ENCODE measurements at places on chromosomes 13 and 19. TPM values are rescaled to one million over a fixed set of nuclear protein-coding genes. Genes with fewer than 3 reads are reported as not detected.

- H3K4me1 ChIP-seq, result no peaks in the 10 kb centered on the region
- DNase-seq, result peak; percentile 89
- no peak overlapping the region for H3K27ac ChIP-seq
- no peak overlapping the region for H3K4me3 ChIP-seq
- H3K27me3 ChIP-seq, result no peaks in the 10 kb centered on the region
Measured at GRCh38 chr19:6125571-6125989, 9.9 kb upstream of the ACSBG2 start.

GRCh38 chr13:111382411-111382810 is 62.0 kb downstream of the TEX29 start:
- H3K36me3 ChIP-seq, result no peaks in the 10 kb centered on the region
- H3K4me1 ChIP-seq, result no peaks in the 10 kb centered on the region
- no peaks in the 10 kb centered on the region for H3K27me3 ChIP-seq
- H3K27ac ChIP-seq, result no peak overlapping the region
- no peak overlapping the region for H3K4me3 ChIP-seq

- peak; percentile 87 for DNase-seq
- H3K27me3 ChIP-seq, result no peaks in the 10 kb centered on the region
- peaks cover 19% of the 10 kb centered on the region for H3K4me1 ChIP-seq
- H3K4me3 ChIP-seq, result peak overlapping the region; percentile 98
- H3K27ac ChIP-seq, result no peak overlapping the region
Measured at GRCh38 chr13:107864543-107865317, 350.6 kb downstream of the LIG4 start.

DNA sequence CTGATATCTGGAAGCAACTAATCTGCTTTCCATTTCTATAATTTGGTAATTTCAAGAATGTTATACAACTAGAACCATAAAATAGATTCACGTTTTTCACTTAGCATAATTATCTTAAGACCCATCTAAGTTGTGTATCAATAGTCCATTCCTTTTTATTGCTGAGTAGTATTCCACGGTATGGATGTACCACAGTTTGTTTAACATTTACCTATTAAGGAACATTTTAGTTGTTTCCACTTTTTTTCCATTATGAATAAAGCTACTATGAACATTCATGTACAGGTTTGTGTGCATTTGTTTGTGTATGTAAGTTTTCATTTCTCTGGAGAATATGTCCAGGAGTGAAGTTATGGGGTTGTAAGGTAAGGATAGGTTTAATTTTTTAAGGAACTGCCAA is 18.3 kb upstream of the ZNF112 start:
- H3K36me3 ChIP-seq, result no peaks in the 10 kb centered on the region
- H3K27me3 ChIP-seq, result no peaks in the 10 kb centered on the region
- H3K27ac ChIP-seq, result no peak overlapping the region

DNA sequence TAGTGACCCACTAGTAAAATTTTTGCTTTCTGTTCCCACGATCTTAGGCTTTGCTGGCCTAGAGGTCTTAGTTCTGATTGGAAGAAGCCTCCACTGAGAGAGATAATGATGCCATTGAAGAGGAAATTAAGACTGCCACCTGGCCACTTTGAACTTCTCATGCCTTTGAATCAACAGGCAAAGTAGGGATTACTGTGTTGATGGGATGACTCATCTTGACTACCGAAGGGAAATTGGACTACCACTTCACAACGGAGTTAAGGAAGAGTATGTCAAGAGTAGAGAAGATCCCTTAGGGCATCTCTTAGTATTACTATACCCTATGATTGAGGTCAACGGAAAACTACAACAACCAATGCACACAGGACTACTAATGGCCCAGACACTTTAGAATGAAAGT is 12.7 kb upstream of the FREM2 start:
- H3K27me3 ChIP-seq, result peaks cover 18% of the 10 kb centered on the region
- H3K36me3 ChIP-seq, result no peaks in the 10 kb centered on the region
- no peak for DNase-seq
- peaks cover 9% of the 10 kb centered on the region for H3K4me1 ChIP-seq
- no peak overlapping the region for H3K27ac ChIP-seq

GRCh38 chr19:5305163-5305562 is 35.4 kb downstream of the PTPRS start:
- no peaks in the 10 kb centered on the region for H3K27me3 ChIP-seq
- DNase-seq, result no peak
- no peak overlapping the region for H3K4me3 ChIP-seq
- H3K36me3 ChIP-seq, result no peaks in the 10 kb centered on the region
- no peaks in the 10 kb centered on the region for H3K4me1 ChIP-seq
- no peak overlapping the region for H3K27ac ChIP-seq

- no peaks in the 10 kb centered on the region for H3K36me3 ChIP-seq
- H3K4me1 ChIP-seq, result 0 out of 2 replicates have a peak, but pooled peaks cover 3% of the 10 kb centered on the region
- H3K4me3 ChIP-seq, result no peak overlapping the region
- no peaks in the 10 kb centered on the region for H3K27me3 ChIP-seq
Measured at GRCh38 chr19:16355293-16356043, 30.8 kb downstream of the KLF2 start.

Gene ZNF99
- total RNA-seq, result not detected

Gene ZNF177
- total RNA-seq, result 1.8 TPM

GRCh38 chr19:30117636-30118145 is 175.7 kb downstream of the URI1 start:
- no peak for DNase-seq
- no peak overlapping the region for H3K27ac ChIP-seq
- no peak overlapping the region for H3K4me3 ChIP-seq
- no peaks in the 10 kb centered on the region for H3K4me1 ChIP-seq
- H3K27me3 ChIP-seq, result no peaks in the 10 kb centered on the region

DNA sequence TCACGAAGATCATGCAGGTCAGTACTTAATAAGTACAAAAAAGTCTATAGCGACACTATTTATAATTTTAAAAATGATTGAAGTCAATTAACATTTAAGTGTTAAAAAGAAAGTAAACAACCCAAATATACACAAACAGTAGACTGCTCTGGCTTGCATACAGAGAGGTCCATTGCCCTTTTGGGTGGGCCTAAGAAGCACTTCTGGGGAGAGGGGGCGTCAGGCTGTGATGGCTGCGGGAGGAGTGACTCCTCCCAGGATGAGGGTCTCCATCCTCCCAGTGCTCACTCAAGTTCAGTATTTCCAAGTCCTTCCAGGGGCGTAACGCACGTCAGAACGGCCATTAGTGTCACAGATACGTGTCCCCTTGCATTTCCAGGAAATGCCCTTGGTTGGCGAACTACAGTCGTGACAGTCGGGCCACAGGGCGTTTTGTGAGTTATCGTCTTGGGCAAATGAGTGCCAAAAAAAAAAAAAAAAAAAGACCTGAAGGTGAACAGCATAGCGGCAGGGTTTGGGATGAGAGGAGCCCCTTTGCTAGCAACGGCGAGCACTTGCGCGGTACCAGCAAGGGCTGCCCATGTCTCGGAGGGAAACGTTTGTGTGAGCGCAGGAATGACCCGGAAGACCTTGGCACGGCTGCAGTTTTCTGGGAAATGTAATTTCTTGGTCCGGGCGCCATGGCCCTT is at the start of gene SCGB2B2:
Gene SCGB2B2, minus strand, starts transcription at position 463 of the 689 bp plus-strand sequence. CDS start 82,596 bp downstream, outside the sequence.
- H3K27me3 ChIP-seq, result no peaks in the 10 kb centered on the region
- no peak for DNase-seq
- H3K4me1 ChIP-seq, result peaks cover 4% of the 10 kb centered on the region
- H3K4me3 ChIP-seq, result peak within 1 kb of the TSS; percentile 73
- peak within 1 kb of the TSS; percentile 93 for H3K27ac ChIP-seq

DNA sequence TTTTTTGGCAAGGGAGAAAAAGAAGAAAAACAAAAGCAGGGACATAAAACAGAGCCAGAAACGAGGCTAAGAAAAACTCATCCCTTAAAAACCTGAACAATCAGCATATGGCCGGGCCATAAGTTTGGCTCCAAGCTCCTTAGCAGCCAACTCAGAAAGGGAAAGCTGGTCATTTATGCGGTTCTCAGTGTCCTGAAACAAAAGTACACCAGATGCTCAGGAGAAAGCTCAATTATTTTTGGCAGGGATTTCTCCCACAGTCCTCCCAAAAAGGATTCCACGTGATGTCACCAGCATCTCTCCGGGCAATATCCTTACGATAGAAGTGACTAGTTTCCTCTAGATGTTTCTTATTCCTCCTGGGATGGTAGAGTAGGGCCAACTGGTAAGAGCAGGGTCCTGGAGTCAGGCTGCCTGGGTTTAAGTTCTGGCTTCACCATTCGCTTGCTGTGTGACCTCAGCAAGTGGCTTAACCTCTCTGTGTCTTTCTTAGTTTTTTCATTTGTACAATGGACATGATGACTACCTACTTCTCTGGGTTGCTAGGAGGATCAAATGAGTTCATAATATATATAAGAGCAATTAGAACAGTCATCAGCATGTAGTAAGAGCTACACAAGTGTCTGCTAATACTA is 34.0 kb downstream of the PIN1 start:
- H3K4me3 ChIP-seq, result no peak overlapping the region
- H3K27ac ChIP-seq, result no peak overlapping the region
- H3K4me1 ChIP-seq, result no peaks in the 10 kb centered on the region
- DNase-seq, result no peak
- H3K36me3 ChIP-seq, result no peaks in the 10 kb centered on the region
- no peaks in the 10 kb centered on the region for H3K27me3 ChIP-seq

- no peaks in the 10 kb centered on the region for H3K36me3 ChIP-seq
- H3K4me1 ChIP-seq, result peaks cover 14% of the 10 kb centered on the region
- DNase-seq, result no peak
- no peak overlapping the region for H3K4me3 ChIP-seq
- no peaks in the 10 kb centered on the region for H3K27me3 ChIP-seq
Measured at GRCh38 chr13:46403851-46404732, 17.0 kb upstream of the RUBCNL start.

DNA sequence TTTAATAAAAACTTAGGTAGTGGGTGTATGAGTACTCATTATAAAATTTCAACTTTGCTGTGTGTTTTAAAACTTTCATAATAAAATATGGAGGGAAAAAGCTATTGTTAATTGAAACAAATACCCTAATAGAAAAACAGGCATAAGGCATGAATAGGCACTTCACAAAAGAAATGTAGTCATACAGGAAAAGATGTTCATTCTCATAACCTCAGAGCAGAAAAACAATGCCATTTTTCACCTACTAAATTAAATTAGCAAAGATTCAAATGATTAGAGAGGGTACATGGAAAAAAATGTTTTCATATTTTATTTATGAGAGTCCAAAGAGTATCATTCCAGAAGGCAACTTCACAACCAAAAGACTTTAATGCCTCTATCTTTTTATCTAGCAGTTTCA is 20.6 kb upstream of the ELF1 start:
- peaks cover 8% of the 10 kb centered on the region for H3K4me1 ChIP-seq
- 0 out of 2 replicates have a peak overlapping the region, but pooled peaks have one; percentile 15 for H3K27ac ChIP-seq
- H3K36me3 ChIP-seq, result no peaks in the 10 kb centered on the region
- no peaks in the 10 kb centered on the region for H3K27me3 ChIP-seq
- H3K4me3 ChIP-seq, result no peak overlapping the region
- DNase-seq, result no peak

GRCh38 chr19:47239610-47240296 is 8.8 kb upstream of the BBC3 start:
- peak; percentile 60 for DNase-seq
- H3K27me3 ChIP-seq, result no peaks in the 10 kb centered on the region
- no peaks in the 10 kb centered on the region for H3K36me3 ChIP-seq
- H3K4me3 ChIP-seq, result peak overlapping the region; percentile 51
- H3K27ac ChIP-seq, result no peak overlapping the region

Gene RCBTB2
- 20.4 TPM for total RNA-seq

- H3K27ac ChIP-seq, result no peak overlapping the region
- H3K27me3 ChIP-seq, result no peaks in the 10 kb centered on the region
- DNase-seq, result no peak
- H3K4me1 ChIP-seq, result peaks cover 22% of the 10 kb centered on the region
- H3K36me3 ChIP-seq, result peaks cover 65% of the 10 kb centered on the region
Measured at GRCh38 chr13:113845055-113845454, 18.8 kb downstream of the GAS6 start.

- no peaks in the 10 kb centered on the region for H3K36me3 ChIP-seq
- no peak overlapping the region for H3K27ac ChIP-seq
- H3K27me3 ChIP-seq, result no peaks in the 10 kb centered on the region
- DNase-seq, result peak; percentile 14
- H3K4me3 ChIP-seq, result no peak overlapping the region
Measured at GRCh38 chr13:22220151-22221135, 549.6 kb downstream of the FGF9 start.

DNA sequence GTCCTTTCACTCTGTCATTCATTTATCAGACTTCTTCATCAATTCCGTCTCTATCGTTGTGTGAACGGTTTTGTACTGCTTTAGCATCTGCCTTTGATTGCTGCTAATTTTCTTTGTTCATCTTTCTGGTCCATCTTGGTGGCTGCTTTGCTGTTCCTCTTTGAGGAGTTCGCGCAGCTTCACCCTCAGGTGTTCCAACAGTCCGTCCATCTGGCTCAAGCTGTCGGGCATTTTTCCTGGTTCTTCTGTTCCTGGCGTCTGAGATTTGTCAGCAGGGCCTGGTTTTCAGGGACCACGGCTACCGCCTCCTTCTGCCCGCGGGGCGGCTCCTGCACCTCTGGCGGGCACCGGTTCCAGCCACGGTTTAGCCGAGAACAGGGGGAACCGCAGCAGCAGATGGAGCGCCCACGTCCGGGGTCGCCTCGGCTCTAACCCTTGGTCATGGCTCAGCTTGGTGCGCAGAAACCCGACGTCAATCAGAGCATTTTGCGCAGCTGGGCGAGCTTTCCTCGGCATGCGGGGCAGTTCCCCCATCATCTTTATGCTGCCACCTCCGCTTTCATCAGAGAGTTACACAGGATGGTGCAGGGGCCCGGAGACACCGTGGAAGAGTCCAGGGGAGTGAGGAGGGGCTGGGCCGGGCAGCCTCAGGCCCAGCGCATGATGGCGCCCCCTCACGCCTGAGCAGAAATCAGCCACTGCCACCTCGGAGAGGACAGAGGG is 89.5 kb downstream of the ZNF100 start:
- H3K27me3 ChIP-seq, result no peaks in the 10 kb centered on the region
- no peaks in the 10 kb centered on the region for H3K4me1 ChIP-seq
- no peak for DNase-seq
- H3K4me3 ChIP-seq, result no peak overlapping the region

GRCh38 chr19:5314012-5314906 is 26.4 kb downstream of the PTPRS start:
- H3K27ac ChIP-seq, result no peak overlapping the region
- DNase-seq, result peak; percentile 42
- no peaks in the 10 kb centered on the region for H3K36me3 ChIP-seq
- no peaks in the 10 kb centered on the region for H3K27me3 ChIP-seq

GRCh38 chr13:79423801-79424642 is 18.0 kb upstream of the RBM26 start:
- peak; percentile 78 for DNase-seq
- peaks cover 5% of the 10 kb centered on the region for H3K4me1 ChIP-seq
- H3K27ac ChIP-seq, result no peak overlapping the region
- H3K4me3 ChIP-seq, result no peak overlapping the region
- no peaks in the 10 kb centered on the region for H3K36me3 ChIP-seq
- no peaks in the 10 kb centered on the region for H3K27me3 ChIP-seq

Gene GRIN2D
- total RNA-seq, result 0.76 TPM
